ENCODE measurements at places on chromosomes 2 and 18.
A peak's percentile ranks its signal among the peaks of the same experiment; 100 is the strongest.

DNA sequence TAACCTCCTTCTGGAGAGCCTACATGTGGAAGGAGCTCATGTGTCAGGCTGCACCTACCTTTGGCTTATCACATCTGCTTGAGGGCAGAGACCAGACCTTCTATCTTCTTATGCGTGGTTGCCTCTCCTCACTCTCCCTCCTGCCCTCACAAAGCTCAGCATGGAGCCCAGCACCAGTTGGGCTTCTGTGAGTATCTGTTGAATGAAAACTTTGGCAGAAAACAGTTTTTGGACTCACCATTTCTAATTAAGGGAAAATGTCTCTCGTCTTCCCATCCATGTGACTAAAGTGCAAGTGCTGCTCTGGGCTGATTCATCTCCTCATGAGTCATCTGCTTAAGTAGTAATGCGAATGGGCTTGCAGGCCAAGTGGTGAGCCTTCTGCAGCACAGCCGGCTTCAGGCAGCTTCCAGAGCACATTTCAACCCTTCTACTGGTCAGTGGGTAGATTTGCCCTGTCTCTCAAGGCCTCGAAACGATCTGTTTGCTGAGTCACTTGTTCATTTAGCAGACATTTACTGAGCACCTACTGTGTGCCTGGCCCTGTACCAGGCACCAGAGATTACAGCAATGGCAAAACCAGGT is 102.6 kb downstream of the VSNL1 start:
- DNase-seq = peak; percentile 8

DNA sequence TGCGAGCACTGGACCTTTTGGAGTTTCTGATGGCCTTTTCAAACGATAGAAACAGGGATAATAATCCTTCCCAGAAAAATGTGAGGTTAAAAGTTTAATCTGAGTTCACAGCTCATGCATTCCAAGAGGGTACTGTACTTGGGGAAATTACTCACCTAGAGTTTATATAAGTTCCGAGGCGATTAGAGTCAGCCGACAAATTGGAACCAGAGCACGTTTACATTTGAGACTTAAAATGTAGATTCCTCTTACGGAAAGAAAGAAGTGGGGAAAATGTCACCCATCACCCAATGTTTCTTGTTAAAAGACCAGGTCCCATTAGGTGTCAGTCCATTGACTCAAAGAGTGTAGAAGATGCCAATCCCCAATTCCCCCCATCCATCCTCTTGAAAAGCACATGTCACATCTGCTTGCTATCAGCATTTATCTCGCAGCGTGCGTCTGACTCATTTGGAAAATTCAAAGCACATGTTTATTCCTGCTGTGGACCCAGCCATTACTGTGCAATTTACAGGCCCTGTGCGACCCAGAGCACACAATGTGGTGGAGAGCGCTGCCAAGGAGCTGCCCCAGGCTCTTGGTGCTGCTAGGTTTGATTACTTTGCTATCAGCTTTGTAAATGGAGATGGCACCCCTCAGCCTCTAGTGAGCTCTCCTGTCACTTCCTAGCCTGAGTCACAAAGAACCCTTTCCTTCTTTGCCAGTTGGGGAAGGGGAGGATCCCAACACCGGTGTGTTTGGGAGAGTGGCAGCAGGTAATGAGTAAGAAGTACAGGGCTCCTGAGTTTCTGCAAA is 104.8 kb downstream of the COLEC12 start:
- DNase-seq = no peak

- DNase-seq = no peak
Observed at GRCh38 chr2:26017464-26018183, 16.3 kb upstream of the RAB10 start.

GRCh38 chr2:47023332-47023731 is 107.7 kb upstream of the MCFD2 start:
- DNase-seq = no peak

DNA sequence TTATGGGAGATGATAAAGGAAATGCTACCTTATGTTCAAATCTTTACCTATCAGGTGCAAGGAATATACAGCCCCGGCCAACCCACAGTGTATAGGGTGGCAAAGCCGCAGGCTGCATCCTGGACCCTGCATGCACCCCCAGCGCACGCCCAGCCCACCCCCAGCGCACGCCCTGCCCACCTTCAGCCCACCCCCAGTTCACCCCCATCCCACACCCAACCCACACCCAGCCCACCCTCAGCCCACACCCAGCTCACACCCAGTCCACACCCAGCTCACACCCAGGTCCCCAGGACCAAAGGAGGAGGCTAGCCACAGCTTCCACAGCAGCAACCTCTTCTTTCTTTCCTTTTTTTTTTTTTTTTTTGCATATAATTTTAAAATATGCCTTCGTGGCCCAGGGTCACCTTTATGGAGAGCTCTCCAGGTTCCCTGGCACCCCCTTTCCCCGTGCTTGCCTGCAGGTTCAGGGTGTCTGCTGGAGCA is 120.9 kb downstream of the PTGR3 start:
- no peak for DNase-seq

DNA sequence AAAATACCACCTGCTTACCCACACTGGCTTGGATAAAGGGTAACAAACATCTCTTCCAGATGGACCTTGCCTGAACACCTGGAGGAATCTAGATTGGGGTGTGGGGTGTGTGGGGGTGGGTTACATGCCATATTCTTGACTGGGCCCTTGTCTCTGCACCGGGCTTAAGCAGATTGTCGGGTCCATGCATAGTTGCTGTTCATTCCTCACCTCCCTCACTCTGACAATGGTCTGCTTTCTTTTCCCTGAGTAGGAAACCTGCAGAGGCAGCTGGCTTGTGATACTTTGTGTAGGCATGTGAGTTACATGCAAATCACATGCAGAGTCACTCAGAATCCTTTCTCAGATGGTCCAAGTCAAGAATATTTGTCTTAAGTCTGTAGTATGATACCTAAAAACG is 112.8 kb upstream of the GLS start:
- DNase-seq = no peak

- no peak for DNase-seq
Observed at GRCh38 chr2:19673213-19673791, 228.5 kb downstream of the TTC32 start.

Data from stimulated activated CD8-positive, alpha-beta memory T cell treated with anti-CD3 and anti-CD28 coated beads, Interleukin-2, amount 100 ng/mL, for 48 hours (primary cell).